ENCODE measurements at places on chromosomes 7 and 10.
A peak's percentile ranks its signal among the peaks of the same experiment; 100 is the strongest.

- no peak for DNase-seq
Observed at GRCh38 chr10:11713186-11713743, 28.9 kb upstream of the ECHDC3 start.

- no peak for DNase-seq
Observed at GRCh38 chr10:99761365-99761764, 21.1 kb upstream of the ABCC2 start.

- no peak for DNase-seq
Observed at GRCh38 chr10:121796342-121796741, 131.5 kb downstream of the ATE1 start.

- DNase-seq = no peak
Observed at GRCh38 chr7:38374507-38374906, 101.1 kb upstream of the TARP start.

DNA sequence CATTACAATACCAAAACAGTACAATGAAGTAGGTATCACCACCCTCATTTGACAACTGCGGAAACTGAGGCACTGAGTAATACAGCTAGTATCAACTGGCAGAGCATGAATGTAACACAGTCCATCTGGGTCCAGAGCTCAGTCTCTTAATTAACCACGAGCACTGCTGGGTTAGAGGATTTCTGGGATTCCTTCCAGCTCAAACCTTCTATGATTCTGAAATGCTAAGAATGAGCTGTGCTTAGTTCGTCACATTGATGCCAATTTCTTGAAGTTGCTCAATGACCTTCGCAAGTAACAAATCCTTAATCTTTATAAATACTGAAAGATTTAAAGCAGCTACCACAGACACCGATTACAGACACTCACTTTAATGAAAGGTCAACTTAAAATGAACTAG lies 62.5 kb downstream of the SGMS1 start:
- no peak for DNase-seq

DNA sequence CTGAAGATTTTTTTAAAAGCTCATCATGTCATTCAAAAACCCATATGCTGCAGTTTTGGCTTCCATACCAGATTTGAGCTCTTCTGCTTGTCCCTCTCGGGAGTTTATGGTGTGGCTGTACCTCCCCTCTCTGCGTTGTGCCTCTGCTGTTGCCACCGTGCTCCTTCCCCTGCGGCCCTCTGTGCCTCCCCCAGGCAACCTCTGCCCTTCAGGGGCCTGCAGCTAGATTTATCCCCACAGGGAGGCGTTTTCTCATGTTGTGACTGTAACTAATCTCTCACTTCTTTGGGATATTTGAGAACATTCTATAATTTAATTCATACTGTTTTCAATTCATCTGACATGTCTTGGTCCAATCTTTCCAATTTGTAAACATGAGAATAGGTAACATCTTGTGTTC lies 52.7 kb downstream of the TASOR2 start:
- no peak for DNase-seq

- peak; percentile 24 for DNase-seq
Observed at GRCh38 chr7:148503900-148504487, 86.6 kb upstream of the C7orf33 start.

GRCh38 chr7:8500286-8500685 lies 66.9 kb downstream of the NXPH1 start:
- no peak for DNase-seq

DNA sequence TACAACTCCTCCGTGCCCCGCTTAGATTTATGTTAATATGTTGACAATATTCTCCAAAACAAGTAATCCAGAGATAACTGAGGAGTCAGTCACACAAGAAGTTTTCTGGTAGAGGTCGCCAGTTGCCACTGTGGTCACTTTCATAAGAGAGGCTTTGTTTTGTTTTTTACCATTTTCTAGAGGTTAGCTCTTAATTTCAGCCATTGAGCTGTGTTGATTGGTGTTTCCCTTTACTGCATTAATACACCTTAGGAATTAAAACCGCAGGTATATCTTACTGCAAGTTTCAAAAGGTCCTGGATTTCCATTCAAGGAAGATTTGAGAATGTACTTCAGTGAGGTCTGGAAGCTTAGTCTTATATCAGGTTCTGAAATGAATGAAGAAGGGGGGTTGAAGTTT lies 3.5 kb downstream of the BMI1 start:
- no peak for DNase-seq

GRCh38 chr10:49167425-49168170 lies 20.6 kb downstream of the TMEM273 start:
- DNase-seq = no peak
